Progenitor cell of endocrine pancreas (in vitro differentiated cells): ENCODE measurements at places on chromosomes 2 and 18. TPM values are rescaled to one million over a fixed set of nuclear protein-coding genes. Genes with fewer than 3 reads are reported as not detected.

Gene GRHL1
- total RNA-seq = 13.4 and 14.4 TPM in 2 replicates

Gene RNF149
- 51.2 and 51.5 TPM in 2 replicates for total RNA-seq

Gene SKA1
- total RNA-seq = 13.5 and 16.0 TPM in 2 replicates

Gene ACTG2
- 0.19 and 0.31 TPM in 2 replicates for total RNA-seq

Gene CCDC74B
- 10.7 and 10.9 TPM in 2 replicates for total RNA-seq

Gene GPR45
- not detected in 2 replicates for total RNA-seq

Gene SCYGR4
- not detected in 2 replicates for total RNA-seq

Gene ARHGAP25
- total RNA-seq = 1.3 and 1.8 TPM in 2 replicates

Gene LCT
- 0.19 TPM in 1 of 2 replicates, not detected in the other for total RNA-seq

Gene SPIRE1
- total RNA-seq = 24.6 and 29.4 TPM in 2 replicates

Gene ITGB6
- total RNA-seq = 6.7 and 7.0 TPM in 2 replicates

Gene IFIH1
- 6.6 and 6.8 TPM in 2 replicates for total RNA-seq

Gene ASTL
- total RNA-seq = 0.29 TPM in 1 of 2 replicates, not detected in the other

Gene FKBP1B
- 30.5 and 33.7 TPM in 2 replicates for total RNA-seq

Gene PFN4
- 0.55 and 1.1 TPM in 2 replicates for total RNA-seq

Gene CRYGC
- not detected in 2 replicates for total RNA-seq

Gene PXDN
- 242 and 256 TPM in 2 replicates for total RNA-seq

Gene SP110
- 5.1 and 5.8 TPM in 2 replicates for total RNA-seq

Gene TEX44
- total RNA-seq = not detected in 2 replicates

Gene LYG2
- total RNA-seq = not detected in 2 replicates

Gene CYP1B1
- 1.1 and 1.6 TPM in 2 replicates for total RNA-seq

Gene WDR75
- total RNA-seq = 40.0 and 44.8 TPM in 2 replicates

Gene APCDD1
- 9.7 and 10.9 TPM in 2 replicates for total RNA-seq

Gene LONRF2
- 8.4 and 9.2 TPM in 2 replicates for total RNA-seq

Gene SCN3A
- 4.7 and 5.3 TPM in 2 replicates for total RNA-seq

Gene TRABD2A
- 1.4 and 2.0 TPM in 2 replicates for total RNA-seq

Gene CRACDL
- total RNA-seq = 1.6 and 2.1 TPM in 2 replicates

Gene USP40
- 36.9 and 38.3 TPM in 2 replicates for total RNA-seq

Gene UCN
- 2.0 and 2.4 TPM in 2 replicates for total RNA-seq

Gene DNAJC5G
- not detected in 2 replicates for total RNA-seq

Gene IL1RL1
- total RNA-seq = not detected in 2 replicates

Gene DNER
- total RNA-seq = 0.91 TPM in 2 replicates

Gene MFSD6
- 15.1 and 15.4 TPM in 2 replicates for total RNA-seq

Gene SKOR2
- total RNA-seq = not detected in 2 replicates

Gene SCTR
- 33.1 and 34.9 TPM in 2 replicates for total RNA-seq

Gene C2orf78
- total RNA-seq = not detected in 2 replicates

Gene RBFA
- 34.2 and 34.3 TPM in 2 replicates for total RNA-seq

Gene AOX1
- 4.1 and 5.5 TPM in 2 replicates for total RNA-seq

Gene RUFY4
- total RNA-seq = not detected in 2 replicates

Gene SF3B6
- total RNA-seq = 93.3 and 101 TPM in 2 replicates

Gene LYG1
- total RNA-seq = 3.3 and 3.4 TPM in 2 replicates

Gene CRYBA2
- 24.4 and 30.1 TPM in 2 replicates for total RNA-seq

Gene LRP1B
- total RNA-seq = 0.57 and 1.4 TPM in 2 replicates

Gene CD207
- not detected in 2 replicates for total RNA-seq

Gene LRPPRC
- total RNA-seq = 105 and 114 TPM in 2 replicates
